ENCODE measurements at places on chromosomes 5 and 9.

- DNase-seq = no peak
These were observed 24.6 kb downstream of the BICD2 start for GRCh38 chr9:92740009-92740408.

- DNase-seq = no peak
These were observed 102.2 kb upstream of the CHD1 start for GRCh38 chr5:99030906-99031440.

DNA sequence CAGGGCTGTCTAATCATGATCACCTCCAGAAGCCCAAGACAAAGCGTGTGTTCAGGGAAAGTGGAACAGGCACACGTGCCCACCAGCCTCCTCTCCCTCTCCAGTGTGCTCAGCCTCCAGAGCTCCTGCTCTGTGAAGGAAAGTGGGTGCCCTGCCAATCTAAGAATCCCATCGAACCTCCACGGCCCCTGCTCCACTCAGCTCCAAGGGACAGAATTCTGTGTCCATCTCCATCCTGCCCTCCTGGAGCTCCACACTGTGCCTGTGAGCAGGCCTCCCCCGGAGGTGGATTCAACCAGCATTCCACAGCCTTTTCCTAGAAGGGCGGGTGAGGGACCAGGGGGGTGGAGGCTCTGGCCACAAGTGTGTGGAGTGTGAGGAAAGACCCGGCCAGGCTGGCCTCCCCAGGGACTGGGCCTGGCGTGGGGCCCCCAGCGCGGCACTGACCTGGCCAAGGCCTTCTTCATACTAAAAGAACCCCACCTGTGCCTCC is 6.0 kb downstream of the EEIG1 start:
- no peak for DNase-seq

GRCh38 chr5:42982107-42982622 is 58.0 kb downstream of the ANXA2R start:
- DNase-seq = no peak

DNA sequence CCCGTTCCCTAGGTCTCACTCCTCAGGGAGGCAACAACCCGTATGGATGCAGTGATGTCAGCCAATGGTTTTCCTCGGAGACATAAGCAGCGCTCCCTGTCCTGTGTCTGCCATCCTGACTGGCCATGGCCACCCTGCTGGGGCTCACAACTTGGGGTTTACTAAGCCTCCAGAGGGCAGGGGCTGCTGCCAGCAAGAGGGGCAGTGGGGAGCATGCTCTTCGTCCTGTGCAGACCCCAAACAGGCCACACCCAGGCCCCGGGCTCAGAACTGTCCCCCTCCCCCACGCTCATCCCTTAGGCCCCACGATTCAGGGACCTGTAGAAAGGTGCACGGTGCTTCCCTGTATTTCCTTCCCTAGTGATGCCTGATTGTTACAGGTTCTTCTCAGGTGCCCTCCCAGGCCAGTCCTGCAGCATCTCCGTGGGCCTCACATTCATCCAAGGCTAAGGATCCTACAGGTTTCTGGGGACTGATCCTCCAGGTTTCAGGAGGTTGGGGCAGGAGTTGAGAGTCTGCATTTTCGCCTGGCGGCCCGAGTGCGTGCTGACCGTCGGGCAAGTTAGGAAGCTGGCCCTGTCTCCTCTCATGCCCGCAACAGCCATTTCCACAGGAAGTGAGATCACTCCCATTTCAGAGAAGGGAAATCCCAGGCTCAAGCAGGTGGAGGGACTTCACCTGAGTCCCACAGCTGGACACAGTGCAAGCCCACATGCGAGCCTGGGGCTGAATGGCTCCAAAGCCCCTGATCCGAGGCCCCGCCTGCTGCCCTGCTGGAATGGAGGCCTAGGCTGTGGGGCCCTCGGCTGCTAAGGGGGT is 217.6 kb downstream of the ROR2 start:
- DNase-seq = no peak

- DNase-seq = no peak
These were observed 102.4 kb upstream of the FAM174A start for GRCh38 chr5:100432741-100433140.

DNA sequence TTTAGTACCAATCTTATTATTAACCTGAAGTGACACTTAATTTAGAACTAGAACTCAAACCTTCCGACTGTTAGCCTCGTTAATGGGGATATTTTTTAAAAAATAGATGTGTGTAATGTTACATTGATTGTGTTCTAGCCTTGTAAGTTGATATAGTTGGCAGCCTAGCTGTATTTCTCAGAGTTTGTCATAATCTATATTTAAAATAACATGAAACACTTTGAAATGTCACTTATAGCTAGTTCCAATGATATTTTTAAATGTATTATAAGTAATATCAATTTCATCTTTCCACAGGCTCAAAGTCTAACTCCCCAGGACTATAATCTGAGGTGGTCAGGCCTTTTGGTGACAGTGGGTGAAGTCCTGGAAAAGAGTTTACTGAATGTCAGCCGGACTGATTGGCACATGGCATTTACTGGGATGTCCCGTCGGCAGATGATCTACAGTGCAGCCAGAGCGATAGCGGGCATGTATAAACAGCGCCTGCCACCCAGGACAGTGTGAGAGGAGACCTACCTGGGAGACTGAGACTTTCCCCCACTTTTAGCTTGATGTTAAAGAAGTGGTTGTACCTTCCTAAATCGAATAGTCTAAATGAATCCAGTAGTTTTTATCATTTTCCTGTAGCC is 34.1 kb downstream of the PRRC1 start:
- no peak for DNase-seq

DNA sequence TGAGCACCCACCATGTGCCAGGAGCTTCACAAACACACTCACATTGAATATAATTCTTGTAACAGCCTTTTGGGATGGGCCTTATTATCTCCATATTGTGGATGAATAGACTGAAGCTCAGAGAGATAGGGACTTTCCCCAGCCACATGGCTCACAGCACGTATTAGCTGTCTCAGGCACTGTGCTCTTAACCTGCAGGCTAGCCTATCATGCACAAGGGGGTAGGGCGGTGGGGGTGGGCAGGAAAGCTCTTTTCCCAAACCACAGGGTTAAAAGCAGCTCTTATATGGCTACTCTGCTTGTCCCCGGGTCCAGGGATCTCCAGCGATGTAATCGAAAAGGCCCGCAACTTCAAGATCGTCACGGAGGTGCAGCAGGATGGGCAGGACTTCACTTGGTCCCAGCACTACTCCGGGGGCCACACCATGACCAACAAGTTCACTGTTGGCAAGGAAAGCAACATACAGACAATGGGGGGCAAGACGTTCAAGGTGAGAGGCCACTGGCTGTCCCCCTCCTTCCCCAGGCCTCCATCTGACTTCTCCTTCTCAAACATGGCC is 2.6 kb downstream of the FABP6 start:
- no peak for DNase-seq

DNA sequence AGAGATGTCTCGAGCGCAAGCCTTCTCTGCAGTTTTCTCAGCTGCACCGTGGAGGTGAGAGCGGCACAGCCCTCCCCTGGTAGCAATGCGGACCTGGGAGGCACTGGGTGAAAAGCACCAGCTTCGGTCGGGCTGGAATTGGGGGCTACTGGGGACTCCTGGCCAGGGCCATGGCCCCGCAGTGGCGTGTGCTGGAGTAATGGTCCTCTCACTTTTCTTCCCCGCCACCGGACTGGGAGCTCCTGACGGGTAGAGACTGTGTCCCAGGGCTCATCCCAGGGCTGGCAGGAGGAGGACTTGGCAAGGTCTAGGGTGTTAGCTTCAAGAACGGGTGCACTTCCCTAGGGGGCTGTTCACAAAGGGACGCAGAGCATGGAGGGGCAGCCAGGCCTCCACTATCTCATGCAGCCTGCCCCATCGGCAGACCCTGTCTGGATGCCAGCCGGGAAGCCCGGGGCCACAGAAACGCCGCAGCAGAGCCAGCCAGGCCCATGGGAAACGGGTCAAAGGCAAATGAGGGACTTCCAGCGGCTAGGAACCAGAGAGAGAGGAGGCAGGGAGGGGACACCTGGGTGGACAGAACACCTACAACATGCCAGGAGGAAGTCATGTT is 92.6 kb upstream of the MVB12B start:
- DNase-seq = no peak

DNA sequence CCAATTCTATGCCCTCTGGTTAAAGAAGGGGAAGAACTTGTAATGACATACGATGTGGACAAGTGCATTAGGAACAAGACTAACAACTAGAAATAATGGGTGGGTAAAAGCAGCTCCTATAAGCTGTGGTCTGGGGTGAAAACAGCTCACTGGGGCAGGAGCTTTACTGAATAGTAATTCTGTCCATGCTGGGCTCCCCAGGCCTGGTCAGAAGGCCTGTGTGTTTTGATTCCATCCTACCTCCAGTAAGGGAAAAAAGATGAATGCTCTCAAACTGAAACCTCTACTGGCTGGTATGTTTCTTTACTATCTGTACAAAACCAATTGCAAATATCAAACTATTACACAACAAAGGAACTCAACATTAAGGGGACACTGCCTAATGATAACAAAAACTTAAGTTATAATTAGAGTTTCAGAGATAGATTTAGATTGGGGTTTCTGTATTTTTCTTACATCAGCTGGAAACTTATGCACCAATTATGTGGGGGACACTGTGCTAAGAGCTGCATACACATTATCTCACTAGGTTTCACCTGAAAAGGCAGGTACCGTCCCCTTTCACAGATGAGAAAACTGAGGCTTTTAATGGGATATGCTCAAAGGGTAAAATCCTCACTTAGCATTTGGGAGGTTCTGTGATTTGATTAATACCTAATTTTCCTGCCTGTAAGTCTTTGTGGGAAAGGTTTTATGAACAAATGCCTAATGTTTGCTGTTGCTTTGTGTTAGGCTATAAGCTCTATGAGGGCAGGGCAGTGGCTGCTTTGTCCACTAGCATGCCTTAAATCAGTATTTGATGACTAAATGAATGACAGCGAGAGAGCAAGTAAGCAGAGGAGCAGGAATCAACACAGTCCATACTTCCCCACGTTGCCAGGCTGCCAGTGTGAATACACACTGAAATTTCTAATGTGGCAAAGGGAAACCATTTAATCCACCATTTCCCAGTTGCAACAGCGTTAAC is 53.6 kb downstream of the ELL2 start:
- no peak for DNase-seq

DNA sequence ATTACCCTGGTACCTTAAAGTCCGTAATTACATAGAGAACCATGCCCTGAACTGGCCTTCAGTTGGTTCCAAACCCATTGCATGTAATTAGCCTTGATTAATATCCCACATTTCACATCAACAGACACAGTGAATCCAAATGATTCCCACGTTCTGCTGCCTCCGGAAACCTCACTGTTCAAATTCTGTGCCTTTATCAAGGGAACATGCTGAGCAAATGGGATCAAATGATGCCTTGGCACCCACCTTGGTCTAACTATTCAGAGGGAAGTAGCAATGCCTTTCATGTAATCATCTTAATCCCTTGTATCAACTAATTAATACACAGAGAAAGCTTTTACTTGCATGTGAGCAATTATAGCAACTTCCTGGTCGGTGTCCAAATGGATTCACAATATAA is 100.6 kb downstream of the EFNA5 start:
- no peak for DNase-seq

DNA sequence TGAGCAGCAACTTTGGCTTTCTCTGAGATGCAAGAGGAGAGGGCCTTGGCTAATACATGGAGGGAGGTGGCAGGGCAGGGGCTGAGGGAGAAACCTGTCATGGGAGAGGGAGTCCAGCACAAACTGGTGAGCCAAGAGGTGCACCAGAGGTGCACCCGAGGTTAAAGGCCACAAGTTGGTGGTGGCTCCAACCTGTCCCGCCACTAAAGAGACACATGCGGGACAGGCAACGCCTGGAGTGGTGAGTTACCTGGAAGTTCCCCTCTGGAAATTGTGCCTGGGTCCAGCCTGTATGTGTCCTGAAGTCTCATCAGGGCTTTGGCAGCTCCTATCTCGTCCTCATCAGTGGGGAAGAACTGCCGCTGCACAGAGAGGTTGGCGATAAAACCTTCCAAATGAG is 14.0 kb downstream of the P4HA2 start:
- DNase-seq = no peak

DNA sequence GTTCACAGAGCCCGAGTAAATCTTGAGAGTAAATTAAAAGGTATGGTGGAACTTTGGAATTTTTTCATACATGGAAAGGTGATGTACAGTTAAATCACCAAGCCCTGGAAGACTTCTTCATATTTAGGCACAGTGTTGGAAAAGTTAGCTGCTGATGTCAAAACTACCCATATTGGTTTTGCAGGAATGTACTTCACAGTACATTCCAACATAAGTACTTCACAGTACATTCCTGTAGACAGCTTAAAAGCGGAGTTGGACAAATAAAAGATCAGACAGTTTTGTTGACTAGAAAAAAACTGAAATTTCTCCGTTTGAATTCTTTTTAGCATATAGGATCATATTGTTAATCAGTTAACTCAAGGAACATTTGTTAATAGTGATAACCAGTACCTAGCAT is 1.8 kb downstream of the RANBP17 start:
- no peak for DNase-seq

DNA sequence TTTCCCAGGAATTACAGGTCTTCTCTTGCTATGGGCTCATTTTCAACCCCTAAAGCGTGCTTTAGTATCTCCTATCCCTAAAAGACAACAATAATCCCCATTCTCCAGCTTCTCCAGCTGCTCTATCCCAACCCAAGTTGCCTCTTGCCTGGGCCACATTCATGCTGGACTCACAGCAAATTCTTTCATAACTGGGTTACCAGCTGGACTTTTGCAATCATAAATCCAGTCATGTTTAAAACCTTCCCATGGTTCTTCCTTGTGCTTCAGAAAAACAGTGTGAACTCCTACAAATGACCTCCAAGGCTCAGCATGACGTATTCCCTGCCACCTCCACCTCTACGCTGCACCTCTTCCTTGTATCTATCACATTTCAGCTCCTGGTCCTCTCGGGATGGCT is 346.9 kb downstream of the GADD45G start:
- no peak for DNase-seq

DNA sequence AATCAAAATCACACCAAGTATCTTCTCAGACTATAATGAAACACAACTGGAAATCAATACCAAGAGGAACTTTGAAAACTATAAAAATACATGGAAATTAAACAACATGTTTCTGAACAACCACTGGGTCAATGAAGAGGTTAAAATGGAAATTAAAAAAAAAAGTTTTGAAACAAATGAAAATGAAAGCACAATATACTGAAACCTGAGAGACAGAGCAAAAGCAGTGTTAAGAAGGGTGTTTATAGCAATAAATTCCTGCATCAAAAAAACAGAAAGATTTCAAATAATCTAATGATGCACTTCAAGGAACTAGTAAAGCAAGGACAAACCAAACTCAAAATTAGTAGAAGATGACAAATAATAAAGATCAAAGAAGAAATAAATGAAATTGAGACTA is 92.0 kb downstream of the TMEM232 start:
- DNase-seq = no peak

Measured in substantia nigra (tissue), 51 donors.